HCT116 (cell line): ENCODE measurements at places on chromosomes 7 and 10.

GRCh38 chr10:78579576-78579975 lies 489.2 kb upstream of the ZMIZ1 start:
- no peak for DNase-seq

DNA sequence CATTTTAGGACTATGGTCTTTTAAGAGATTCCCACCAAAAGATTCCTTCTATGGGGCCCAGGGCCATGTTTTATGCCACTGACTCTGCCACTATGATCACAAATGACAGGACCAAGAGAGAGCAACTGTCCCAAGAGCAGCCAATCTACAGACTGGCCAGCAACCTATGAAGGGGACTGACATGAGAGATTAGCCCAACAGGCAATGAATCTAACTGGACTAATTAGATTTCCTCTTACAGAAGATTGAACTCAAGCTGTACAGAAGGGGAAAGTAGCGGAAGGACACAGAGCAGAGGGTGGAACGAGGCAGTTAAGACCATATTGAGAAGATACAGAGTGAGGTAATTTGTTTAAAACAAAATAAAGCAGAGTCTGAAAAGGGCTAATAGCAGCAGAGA lies 25.8 kb downstream of the ZNF800 start:
- no peak for DNase-seq

DNA sequence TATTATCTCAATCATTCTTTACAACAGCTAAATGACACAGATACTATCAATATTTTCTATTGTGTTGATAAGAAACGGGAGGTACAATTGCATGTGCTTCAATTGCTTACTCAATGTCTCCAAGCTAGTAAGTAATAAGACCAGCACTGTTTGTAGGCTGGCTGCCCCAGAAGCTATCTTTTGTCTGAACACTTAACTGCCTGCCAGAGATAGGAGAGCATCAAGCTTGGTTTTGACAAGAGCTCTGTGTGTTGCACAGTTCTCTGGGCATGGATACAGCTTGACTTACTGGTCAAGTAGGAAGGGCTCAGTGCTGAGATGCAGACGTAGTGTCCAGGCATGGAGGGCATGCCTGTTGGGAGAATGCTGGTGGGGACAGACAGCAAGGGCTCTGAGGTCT lies 26.3 kb upstream of the CAPZA2 start:
- DNase-seq: no peak

GRCh38 chr10:43137717-43138020 lies 576 bp upstream of the CSGALNACT2 start:
- DNase-seq: no peak

- peak; percentile 12 for DNase-seq
These were observed 506.4 kb upstream of the C7orf33 start for GRCh38 chr7:148084138-148084537.

DNA sequence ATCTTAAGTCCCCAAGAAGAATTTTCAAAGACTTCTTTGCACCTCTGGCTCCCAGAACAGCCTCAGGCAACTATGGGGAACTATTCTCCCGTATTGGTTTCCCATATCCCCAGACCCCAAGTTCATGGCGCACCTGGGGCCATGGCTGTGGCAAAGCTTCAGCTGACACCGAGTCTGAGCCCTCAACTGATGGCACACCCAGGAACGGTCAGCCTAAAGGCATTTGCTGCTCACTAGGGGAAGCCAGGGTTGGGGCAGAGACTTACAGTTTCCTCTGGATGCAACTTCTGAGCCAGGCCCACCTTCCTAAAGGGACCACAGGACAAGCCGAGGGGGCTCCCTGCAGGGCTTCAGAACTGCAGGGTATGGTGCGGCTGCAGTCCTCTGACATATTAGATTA lies 13.7 kb upstream of the CPA1 start:
- no peak for DNase-seq

DNA sequence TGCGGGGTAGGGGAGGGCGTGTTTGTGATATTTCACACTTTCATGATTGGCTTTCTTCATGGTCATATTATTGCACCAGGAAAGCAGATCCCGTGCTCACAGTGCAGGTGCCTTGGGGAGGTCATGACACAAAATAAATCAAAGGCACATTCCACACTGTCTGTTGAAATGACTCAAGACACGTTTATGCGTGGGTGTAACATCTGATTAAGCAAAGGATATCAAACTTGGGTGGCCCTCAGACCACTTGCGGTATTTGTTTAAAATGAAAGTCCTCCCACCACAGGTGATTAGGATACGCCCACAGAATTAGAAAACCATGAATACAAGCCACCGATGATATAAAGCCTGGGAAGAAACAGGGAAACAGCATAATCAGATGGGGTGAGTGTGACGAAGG lies 51.1 kb downstream of the SVIL start:
- no peak for DNase-seq

DNA sequence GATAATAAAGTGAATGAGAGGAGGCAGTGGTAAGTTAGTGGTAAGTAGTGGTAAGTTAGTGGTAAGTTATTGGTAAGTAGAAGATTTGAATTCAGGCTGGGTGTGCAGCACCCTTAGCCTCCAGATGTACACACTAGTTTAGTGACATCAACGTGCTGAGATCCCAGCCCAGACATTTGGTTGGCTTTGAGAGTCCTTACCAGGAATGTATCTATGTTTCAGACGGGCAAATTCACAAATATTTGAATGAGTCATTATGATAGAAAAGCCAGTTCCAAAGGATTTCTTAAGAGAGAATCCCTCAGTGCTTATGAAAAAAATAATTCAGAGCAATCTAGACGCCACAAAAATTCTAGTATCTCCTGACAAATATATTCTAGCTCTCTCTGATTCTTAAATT lies 70.0 kb downstream of the ARL4A start:
- no peak for DNase-seq

GRCh38 chr10:130927157-130927556 lies 384.4 kb downstream of the TCERG1L start:
- DNase-seq: no peak

DNA sequence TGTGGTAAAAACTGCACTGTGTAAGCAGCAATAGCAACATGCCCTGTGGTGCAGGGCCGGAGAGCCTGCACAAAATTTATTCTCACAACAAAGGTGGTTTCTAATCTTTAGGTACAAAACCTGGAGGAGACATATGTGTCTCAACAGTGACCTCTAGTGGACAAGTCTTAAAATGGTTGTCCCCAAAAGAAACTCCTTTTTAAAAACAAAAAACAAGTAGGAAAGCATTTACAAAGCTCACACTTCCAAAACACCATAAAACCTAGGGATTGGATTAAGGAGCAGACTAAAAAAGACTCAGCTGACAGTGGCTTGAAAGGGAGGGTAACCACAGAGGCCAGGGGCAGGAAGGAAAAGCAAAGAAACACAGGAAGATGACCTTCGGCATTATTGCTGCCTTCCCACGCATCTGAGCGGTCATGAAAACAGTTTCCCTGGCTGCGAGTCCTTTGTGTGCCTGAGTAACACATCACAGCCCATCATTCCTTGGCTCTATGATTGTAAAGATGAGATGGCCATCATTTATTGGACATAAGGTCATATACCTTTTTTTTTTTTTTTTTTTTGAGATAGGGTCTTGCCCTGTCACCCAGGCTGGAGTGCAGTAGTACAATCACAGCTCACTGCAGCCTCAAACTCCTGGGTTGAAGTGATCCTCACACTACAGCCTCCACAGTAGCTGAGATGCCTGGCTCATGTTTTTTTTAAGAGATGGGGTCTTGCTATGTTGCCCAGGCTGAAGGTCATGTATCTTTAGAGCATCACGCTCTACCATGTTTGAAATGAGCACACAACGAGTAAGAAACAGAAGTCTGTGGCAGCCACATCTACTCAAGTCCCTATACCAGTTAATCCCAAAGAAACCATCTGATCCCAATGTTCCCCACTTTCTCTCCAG lies 39.5 kb downstream of the RSU1 start:
- peak; percentile 19 for DNase-seq

DNA sequence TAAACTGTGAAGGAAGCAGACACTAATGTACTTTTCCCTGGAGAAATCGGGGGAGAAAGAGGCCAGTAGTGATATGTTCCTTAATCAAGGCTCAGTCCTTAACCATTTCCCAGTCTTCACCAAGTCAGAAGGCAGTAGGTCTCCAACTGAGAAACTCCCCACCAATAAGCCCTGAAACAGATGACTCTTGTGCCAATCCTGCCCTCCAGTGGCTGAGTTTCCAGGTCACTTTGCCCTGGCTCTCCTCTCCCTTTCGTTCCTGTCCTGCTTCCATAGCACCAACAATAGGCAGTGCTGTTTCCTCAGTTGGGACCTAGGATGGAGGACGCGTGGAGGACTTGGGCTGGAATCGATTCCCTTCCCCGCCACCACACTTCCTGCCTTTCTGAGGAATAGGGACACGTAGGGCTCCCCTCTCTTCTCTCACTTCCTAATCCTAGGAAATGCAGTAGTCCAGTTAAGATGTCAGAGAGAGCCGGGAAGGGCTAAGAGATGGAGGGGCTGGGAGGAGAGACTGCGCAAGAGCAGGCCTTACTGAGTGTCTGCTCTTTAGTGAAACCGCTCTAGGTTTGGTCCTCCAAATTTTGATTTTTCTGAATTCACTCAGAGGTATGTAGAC lies 23.4 kb downstream of the ATOH7 start:
- DNase-seq: peak; percentile 81

GRCh38 chr10:21989453-21990154 lies 13.9 kb downstream of the DNAJC1 start:
- DNase-seq: peak; percentile 52

- no peak for DNase-seq
These were observed 20.1 kb downstream of the SFR1 start for GRCh38 chr10:104142081-104142480.

- no peak for DNase-seq
These were observed 96.3 kb downstream of the ELMO1 start for GRCh38 chr7:37352251-37352880.

GRCh38 chr7:286266-286665 lies 3.7 kb upstream of the FOXL3 start:
- no peak for DNase-seq

GRCh38 chr10:53808677-53809372 lies 992.2 kb downstream of the PCDH15 start:
- no peak for DNase-seq

GRCh38 chr10:85315657-85316056 lies 987.3 kb downstream of the CCSER2 start:
- DNase-seq: no peak

DNA sequence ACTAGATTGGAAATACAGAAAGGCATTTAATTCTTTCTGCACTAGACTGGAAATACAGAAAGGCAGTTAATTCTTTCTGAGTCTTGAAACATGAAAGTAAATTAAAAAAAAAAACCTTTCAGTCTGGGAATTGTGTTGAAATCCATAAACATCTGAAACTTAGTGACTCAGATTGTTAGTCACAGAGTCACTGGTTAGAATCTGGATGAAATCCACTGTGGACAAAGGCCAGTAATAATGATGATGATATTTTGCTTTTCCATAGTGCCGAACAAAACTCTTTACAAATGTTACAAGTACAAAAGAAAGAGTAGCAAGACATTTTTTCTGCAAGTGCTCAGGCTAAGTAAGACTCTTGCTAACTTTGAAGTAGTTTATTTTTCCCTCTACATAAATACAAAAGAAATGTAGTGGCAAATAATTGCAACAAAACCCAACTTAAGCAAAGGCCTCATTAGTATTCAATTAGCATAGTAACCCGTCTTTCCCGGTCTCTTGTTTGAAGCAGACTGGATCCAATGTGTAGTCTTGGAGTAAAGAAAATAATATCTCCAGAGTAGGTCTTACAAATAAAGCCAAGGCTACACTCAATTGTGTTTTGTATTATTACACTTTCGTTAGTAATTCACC lies 5.8 kb upstream of the PRTFDC1 start:
- peak; percentile 31 for DNase-seq

- DNase-seq: no peak
These were observed 181.7 kb downstream of the LRMDA start for GRCh38 chr10:75612904-75613684.
